Astrocyte (in vitro differentiated cells and primary cell): ENCODE measurements at places on chromosomes 2 and 18. TPM values are rescaled to one million over a fixed set of nuclear protein-coding genes. Genes with fewer than 3 reads are reported as not detected.

GRCh38 chr18:54942144-54942543 is 17.1 kb downstream of the CCDC68 start:
- H3K4me1 ChIP-seq, result no peaks in the 10 kb centered on the region
- no peaks in the 10 kb centered on the region for H3K27me3 ChIP-seq
- no peak overlapping the region for H3K4me3 ChIP-seq
- no peak overlapping the region for H3K27ac ChIP-seq

DNA sequence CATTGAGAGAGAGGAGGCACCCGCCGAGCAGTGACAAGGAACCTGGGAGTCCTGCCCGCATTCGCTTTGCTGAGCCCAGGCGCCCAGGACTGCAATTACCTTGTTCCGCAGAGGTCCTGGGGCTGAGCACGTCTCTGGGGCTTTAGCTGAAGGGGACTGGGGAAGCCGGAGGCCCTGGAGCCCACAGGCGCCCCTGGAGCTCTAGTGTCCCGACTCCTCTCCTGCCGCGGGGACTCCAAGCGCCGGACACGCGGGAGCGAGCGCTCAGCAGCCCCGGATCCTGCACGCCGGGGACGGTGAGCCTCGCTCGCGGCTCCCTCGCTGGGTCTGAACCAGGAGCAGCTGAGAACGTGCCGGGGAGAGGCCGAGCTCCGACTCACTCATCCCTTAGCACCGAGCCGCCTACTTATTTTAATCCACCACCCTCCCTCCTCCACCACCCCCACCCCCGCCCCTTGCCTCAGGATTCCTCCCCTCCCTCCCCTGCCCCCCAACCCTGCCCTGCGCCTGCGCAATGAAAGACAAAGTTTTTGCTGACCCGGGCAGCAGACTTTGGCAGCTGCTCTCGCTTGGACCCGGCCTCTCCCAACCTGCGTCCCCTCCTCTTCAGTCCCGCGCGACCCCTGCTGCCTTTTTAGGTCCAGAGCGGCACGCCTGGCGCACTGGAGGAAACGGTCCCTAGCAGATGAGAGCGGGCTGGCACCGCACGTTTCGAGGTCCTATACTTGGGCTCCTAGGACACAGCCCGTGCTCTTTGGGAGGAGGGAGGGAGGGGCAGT is at the start of gene OSR1:
Gene OSR1, minus strand, starts transcription at position 382 of the 779 bp plus-strand sequence. CDS start 4,818 bp downstream, outside the sequence.
- DNase-seq, result peak; percentile 37
- H3K4me3 ChIP-seq, result peak within 1 kb of the TSS; percentile 66
- no peaks in the 10 kb centered on the region for H3K36me3 ChIP-seq
- H3K27ac ChIP-seq, result no peak within 1 kb of the TSS

DNA sequence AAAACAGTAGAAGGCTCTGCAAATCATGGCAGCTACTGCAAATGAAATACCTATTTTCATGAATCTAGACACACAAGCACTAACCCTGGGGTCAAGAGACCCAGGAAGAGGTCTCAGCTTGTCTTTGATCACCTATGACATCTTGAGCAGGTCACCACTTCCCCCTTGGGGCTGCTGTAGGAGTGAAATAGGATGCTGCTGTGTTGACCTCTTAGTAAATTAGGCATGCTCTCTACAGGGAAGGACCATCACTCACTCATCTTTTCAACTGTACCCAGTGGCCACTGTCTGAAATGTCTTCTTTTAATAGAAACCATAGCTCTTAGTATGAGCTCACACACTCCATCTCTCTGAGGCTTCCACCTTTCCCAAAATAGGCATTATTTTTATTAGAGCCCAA is 83.8 kb downstream of the NCK2 start:
- no peak overlapping the region for H3K27ac ChIP-seq
- no peaks in the 10 kb centered on the region for H3K27me3 ChIP-seq
- no peaks in the 10 kb centered on the region for H3K4me1 ChIP-seq
- DNase-seq, result no peak

GRCh38 chr2:119792907-119793312 is 33.2 kb downstream of the PTPN4 start:
- DNase-seq, result no peak
- no peaks in the 10 kb centered on the region for H3K36me3 ChIP-seq
- H3K27ac ChIP-seq, result no peak overlapping the region

DNA sequence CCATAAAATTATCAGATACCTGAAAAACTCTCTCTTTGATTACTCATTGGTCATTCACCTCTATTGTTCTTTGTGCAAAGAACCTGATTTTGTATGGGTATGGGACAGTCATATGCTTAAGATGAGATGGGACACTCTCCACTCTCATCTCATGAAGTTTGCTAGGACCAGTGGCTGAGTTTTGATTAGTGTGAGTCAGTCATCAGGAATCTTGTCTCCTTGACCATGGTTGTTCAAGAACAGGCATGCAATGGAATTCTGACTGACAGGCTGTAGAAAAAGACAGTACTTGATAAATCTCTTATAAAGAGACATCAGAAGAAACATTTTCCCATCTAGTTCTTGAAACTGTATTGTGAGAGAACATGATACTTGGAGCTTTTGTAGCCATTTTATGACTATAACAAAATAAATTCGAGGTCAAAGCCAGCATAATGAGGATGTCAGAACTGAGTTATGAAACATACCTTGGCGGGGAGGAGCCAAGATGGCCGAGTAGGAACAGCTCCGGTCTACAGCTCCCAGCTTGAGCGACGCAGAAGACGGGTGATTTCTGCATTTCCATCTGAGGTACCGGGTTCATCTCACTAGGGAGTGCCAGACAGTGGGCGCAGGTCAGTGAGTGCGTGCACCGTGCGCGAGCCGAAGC is 367.0 kb downstream of the NR4A2 start:
- H3K36me3 ChIP-seq, result no peaks in the 10 kb centered on the region
- H3K4me1 ChIP-seq, result no peaks in the 10 kb centered on the region
- H3K27ac ChIP-seq, result no peak overlapping the region
- no peak overlapping the region for H3K4me3 ChIP-seq

DNA sequence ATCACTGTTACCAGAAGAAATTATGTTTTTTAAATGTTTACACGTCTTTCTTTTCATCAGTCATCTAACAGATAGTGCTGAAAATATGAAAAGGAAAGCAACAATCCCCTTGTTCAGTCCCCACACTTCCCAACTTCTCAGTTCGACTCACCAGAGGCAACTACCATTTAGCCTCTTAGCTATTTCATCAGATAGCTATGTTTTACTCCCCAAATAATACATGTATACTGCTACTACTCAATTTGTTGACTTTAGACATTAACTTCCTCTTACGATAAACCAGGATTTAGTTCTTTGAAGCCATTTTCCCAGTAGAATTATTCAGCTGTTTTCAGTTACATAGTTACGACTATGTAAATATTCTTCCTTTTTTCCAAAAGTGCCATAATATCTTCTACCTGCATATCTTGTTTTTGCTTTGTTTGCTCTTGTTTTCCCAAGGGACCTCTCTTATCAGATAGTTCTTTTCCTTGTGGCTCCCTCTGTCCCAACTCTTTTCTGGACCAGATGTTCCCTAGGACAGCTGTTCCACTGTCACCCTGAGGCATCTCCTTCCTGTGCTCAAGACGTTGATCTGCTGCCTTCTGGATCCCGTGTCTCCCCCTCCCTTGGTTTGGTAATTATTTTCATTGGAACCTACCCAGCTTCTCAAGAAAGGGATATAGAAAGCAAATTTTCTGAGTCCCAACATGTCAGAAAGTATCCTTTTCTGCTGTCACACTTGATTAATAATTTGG is 289.3 kb upstream of the TANK start:
- H3K36me3 ChIP-seq, result no peaks in the 10 kb centered on the region
- no peak for DNase-seq
- H3K27me3 ChIP-seq, result no peaks in the 10 kb centered on the region

DNA sequence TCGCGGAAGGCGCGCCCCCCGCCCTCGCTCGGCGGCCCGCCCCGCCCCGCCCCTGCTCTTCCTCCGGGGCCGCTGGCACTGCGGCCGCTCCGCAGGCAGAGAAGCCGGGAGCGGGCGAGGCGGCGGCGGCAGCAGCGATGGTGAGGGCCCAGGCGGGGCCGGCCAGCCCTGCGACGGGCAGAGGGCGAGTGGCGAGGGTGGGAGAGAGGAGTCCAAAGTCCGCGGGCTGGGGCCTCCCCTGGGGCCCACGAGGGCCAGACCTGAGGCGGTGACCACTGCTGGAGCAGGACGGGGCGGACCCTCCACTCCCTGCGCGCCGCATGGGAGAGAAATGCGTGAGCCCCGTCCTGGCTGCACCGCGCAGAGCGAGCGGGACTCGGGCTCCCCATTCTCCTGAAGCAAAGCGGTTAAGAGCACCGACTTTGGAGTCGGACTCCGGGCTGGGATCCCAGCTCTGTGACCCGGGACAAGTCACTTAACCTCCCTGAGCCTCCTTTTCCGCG is at the start of gene VAMP5:
Gene VAMP5, plus strand, starts transcription at position 78 of the 503 bp plus-strand sequence. Its CDS starts 60 bp downstream, at position 138.
- H3K4me1 ChIP-seq, result peaks cover 20% of the 10 kb centered on the region
- peak within 1 kb of the TSS; percentile 55 for H3K4me3 ChIP-seq

- H3K4me3 ChIP-seq, result no peak overlapping the region
- peaks cover 34% of the 10 kb centered on the region for H3K4me1 ChIP-seq
- DNase-seq, result no peak
- no peaks in the 10 kb centered on the region for H3K27me3 ChIP-seq
- H3K27ac ChIP-seq, result no peak overlapping the region
Measured at GRCh38 chr2:233213011-233213410, 38.5 kb upstream of the ATG16L1 start.

DNA sequence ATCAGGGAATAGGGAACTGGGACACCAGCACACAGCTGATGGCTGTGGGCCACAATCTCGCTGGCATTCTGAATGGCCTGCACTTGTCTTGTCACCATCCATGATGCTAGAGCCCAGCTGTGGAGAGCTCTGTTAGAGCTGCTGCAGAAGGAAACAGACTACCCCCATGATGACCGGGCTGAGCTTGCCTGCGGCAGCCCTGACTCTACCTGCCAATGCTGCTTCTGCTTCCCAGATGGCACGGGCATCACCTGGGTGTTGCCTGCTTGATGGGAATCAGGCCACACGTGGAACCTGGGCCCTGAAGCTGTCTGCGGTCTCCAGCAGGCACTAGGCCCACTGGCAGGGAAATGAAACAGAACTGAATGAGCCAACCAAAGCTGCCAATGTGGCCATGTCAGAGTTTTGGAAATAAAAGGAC is 11.2 kb upstream of the DAW1 start:
- no peak for DNase-seq
- no peaks in the 10 kb centered on the region for H3K27me3 ChIP-seq
- no peaks in the 10 kb centered on the region for H3K36me3 ChIP-seq
- H3K4me1 ChIP-seq, result peaks cover 17% of the 10 kb centered on the region

Gene PPP1R1C
- total RNA-seq, result 0.50 and 1.2 TPM in 2 replicates

Gene LRRFIP1
- 83.3 and 84.1 TPM in 2 replicates for total RNA-seq
